ENCODE measurements at places on chromosomes 2 and 18.

- no peak for DNase-seq
Measured at GRCh38 chr2:135005753-135006152, 41.5 kb downstream of the MAP3K19 start.

GRCh38 chr2:31674446-31674845, 93.7 kb upstream of the SRD5A2 start:
- DNase-seq, result no peak

- DNase-seq, result no peak
Measured at GRCh38 chr2:202221873-202222272, 16.5 kb downstream of the SUMO1 start.

DNA sequence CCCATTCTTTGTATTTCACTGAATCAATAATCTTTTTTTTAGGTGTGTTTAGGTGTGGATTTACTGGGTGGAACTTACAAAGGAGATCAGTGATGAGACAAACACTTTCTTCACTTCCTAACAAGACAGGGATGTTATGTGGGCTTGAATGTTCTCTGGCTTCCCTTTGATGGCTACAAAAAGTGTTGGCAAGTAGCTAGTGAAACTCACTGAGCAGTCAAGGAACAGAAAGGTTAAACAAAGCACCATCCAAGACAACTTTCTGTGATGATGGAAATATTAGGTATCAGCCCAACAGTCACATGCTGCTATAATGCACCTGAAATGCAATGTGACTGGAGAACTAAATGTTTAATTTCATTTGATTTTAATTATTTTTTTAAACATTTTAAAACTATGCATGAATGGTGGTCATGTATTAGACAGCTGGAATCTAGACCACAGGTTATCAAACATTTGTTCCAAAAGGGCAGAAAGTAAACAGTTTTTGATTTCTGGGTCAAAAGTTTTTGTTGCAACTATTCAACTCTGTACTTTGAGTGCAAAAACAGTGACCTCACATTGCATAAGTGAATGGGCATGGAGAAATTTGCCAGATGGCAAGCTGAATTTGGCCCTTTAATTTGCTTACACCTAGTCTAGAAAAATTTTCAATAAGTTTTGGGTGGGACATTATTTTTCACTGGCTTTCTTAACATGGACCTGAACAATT, 1272.7 kb upstream of the TMEFF2 start:
- no peak for DNase-seq

DNA sequence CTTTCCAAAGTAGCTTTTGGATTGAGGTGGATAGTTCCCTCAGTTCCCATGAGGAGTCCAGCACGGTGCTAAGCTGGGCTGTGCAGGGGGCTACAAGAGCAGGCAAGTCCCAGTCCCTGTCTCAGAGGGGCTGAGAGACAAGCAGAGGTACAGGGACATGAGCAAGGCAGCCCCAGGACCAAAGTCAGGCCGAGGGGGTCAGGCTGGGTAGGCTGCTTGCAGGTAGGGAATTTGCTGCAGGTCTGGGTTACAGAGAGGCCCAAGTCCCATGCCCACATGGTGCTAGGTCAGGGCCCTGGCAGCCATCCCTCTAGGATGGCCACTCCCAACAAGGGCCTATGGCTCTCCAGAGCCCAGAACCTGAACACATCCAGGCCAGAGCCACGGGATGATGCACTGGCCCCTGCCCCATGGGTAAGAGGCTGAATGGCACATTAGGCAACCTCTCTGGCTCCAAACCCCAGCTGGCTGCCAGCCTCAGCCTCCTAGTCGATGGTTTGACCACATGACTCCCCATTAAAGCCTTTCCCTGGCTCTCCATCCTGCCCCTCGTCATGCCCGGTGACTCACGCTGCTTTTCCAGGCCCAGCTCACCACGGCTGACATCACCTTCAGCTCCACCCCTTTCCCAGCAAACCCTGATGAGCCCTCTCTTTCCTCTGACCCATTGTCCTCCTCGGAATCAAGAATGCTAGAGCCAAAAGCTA, 83.7 kb downstream of the SDC1 start:
- DNase-seq, result no peak

GRCh38 chr18:6835345-6835744, 105.8 kb downstream of the ARHGAP28 start:
- no peak for DNase-seq

GRCh38 chr18:22933966-22934423, 867 bp downstream of the RBBP8 start:
- DNase-seq, result no peak

DNA sequence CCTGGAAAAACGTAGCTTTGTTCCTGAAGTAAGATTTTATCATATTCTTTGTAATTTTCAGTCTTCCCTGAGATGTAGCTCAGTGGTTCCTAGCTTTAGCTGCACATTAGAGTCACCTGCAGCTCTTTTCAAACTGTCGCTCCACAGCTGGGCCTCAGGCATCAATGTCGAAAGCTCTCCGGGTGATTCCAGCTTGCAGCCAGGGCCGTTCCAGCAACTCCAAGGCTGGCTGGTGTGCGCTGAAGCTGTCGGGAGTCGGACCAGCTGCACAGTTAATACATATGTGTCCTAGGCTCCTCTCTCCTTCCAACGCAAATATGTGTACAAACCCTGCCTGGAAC, 609 bp upstream of the ZNF2 start:
- DNase-seq, result no peak

GRCh38 chr2:120772261-120772660, 36.6 kb downstream of the GLI2 start:
- no peak for DNase-seq

GRCh38 chr2:45889053-45889452, 237.6 kb downstream of the PRKCE start:
- DNase-seq, result no peak

DNA sequence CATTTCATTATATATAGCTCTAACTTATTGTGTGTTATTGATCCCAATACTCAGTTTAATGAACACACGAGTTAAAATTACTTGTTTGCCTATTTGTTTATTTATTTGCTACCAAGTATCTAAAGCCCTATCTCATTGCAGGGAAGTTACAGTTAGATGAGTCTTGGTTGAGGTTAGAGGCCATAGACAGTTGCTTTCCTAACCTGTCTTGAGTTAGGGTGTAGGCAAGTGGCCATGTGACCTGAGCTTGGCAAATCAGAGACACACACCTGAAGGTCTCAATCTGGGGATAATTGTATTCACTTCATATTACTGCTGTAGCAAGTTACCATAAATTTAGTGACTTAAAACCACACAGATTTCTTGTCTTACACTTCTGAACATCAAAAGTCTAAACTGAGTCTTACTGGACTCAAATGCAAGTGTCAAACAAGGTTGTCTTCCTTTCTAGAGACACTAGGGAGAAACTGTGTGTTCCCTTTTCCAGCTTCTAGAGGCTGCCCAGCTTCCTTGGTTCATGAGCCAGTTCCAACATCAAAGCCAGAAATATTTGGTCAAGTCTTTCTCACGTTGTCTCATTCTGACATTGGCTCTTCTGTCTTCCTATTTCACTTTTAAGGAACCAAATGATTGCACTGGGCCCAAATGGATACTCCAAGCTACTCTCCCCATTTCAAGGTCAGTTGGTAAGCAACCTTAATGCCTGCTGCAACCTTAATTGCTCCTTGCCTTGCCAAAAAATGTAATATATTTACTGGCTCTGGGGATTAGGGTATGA, 39.7 kb downstream of the COL3A1 start:
- DNase-seq, result no peak

DNA sequence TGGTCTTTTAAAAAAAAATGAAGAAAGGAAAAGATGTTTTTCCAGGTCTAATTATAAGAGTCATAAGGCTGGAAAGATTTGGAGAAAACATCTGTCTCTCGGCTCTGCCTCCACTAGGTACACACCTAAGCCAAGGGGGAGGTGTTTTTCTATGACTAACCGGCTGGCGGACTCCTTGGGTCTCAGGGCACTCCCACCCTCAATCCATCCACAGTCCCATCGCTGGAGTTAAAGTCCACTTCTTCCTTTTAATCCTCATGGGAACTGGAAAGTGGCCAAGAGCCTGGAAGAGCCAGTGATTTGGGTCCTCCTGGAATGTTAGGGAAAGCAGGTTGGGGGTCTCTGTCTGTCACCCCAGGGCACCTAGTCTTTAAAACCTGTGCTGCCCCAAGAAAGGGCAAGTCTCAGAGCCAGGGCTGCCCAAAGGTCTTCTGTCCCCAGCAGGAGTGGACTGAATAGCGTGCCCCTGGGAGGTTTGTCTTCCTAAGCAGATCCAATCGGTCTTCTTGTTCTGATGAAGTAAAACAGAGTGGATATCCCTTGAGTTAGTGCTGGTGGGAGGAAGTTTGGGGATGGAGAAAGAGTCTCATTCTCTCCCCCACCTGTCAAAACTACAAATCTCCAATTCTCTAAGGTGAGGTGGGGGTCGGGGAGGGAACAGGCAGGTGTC, 66.4 kb downstream of the MCFD2 start:
- DNase-seq, result no peak

DNA sequence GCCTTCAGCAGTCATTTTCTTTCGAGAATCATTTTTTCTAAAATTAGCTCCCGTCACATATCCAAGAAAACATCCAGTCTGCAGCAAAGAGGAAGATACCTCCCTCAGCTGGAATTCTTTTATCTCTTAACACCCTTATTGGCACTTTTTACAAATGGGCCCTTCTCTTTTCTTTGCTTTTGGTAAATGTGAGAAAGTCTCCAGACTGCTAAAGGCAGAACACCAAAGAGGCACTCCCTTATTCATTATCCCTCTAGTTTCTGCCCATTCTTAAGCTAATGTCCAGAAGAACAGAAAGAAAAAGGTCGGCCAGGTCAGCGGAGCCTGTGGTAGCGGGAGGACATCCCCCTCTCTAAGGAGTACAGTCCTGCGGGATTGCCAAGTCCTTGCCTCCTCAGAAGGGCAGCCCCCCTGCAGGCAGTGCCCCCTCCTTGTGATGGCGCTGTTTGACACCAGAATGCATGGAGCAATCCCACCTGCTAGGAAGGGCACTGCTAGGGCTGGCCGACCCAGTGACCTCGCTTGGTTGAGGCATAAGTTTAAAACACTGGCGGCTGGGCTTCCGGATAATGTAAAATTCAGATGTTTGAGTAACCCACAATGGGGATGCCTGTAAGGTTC, 34.0 kb downstream of the ST6GAL2 start:
- DNase-seq, result no peak

- no peak for DNase-seq
Measured at GRCh38 chr18:48574667-48575300, 36.0 kb downstream of the CTIF start.

DNA sequence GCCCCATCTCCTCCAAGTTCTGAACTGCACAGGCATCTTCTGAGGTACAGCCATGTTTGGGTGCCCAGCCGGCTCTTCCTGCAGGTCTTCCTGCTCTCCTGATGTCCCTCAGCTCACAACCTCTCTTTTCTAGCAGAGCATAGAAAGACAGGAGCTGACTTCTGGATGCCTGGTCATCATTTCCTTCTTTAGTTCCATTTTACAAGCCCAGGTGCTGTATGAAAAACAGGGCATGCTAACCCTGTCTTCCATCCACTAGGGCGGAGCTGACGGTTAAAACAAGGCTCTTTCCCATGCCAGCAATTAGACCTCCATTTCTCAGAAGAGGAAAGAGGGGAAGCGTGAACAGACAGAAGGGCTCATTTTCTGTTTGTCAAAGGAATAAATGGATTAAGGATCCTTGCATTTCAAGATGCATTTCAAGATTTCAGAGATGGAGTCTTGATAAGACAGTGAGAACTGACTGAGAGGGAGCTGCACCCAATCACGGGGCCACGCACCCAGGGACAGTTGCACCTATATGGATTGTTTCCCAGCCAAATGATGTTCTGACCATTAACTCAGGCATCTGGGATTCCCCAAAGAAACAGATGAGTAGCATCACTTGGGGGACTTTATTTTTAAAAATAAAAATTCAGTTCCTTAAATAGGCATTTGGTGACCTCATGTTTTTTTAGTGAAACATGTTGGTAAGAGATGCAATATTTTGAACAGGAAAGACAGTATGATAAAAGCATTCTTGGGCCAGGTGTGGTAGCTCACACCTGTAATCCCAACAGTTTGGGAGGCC, 45.8 kb upstream of the EML6 start:
- no peak for DNase-seq

GRCh38 chr2:105611811-105612424, 132.8 kb upstream of the NCK2 start:
- no peak for DNase-seq

DNA sequence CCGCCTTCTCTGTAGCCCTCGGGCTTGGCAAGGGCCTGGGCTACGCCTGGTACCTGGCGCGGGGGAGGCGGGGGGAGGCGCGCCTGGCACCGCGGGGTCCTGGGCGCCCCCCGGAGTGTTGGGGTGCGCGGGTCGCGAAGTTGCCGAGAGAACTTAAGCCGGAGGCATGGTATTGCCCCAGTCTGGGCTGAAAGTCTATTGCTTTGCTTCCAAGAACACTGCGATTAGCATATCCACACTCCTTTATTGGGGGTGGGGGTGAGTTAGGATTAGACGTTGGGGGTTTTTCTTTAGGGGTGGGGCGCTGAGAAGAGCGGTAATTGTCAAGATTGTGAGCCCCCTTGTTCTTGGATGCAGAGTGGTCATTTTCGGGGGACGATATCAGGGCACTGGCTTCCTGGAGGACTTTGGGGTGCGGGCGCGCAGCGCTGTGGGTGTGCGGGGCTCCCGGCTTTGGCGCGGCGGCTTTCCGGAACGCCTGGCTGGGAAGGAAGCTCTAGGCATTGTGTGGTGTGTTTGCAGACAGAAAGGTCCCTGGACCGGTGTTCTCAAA, 798 bp downstream of the TANC1 start:
- no peak for DNase-seq

- DNase-seq, result no peak
Measured at GRCh38 chr18:13620206-13620672, 106.1 kb downstream of the FAM210A start.

GRCh38 chr2:142065156-142065555, 65.7 kb downstream of the LRP1B start:
- no peak for DNase-seq

GRCh38 chr2:218880102-218880858, at the start of gene WNT10A:
WNT10A (plus strand) TSS chr2:218880852; CDS start chr2:218880996, 144 bp downstream.
- DNase-seq, result no peak

GRCh38 chr2:36951574-36951973, 14.8 kb downstream of the STRN start:
- DNase-seq, result no peak

- DNase-seq, result no peak
Measured at GRCh38 chr2:146209842-146210275, 1635.0 kb upstream of the ACVR2A start.

GRCh38 chr2:66948234-66948633, 448.9 kb upstream of the ETAA1 start:
- DNase-seq, result peak; percentile 15

Data from midbrain (tissue), 1 donor.